ENCODE measurements at places on chromosomes 1 and 21.

- no peak for DNase-seq
These were observed 26.3 kb upstream of the DISP1 start for GRCh38 chr1:222788402-222789156.

DNA sequence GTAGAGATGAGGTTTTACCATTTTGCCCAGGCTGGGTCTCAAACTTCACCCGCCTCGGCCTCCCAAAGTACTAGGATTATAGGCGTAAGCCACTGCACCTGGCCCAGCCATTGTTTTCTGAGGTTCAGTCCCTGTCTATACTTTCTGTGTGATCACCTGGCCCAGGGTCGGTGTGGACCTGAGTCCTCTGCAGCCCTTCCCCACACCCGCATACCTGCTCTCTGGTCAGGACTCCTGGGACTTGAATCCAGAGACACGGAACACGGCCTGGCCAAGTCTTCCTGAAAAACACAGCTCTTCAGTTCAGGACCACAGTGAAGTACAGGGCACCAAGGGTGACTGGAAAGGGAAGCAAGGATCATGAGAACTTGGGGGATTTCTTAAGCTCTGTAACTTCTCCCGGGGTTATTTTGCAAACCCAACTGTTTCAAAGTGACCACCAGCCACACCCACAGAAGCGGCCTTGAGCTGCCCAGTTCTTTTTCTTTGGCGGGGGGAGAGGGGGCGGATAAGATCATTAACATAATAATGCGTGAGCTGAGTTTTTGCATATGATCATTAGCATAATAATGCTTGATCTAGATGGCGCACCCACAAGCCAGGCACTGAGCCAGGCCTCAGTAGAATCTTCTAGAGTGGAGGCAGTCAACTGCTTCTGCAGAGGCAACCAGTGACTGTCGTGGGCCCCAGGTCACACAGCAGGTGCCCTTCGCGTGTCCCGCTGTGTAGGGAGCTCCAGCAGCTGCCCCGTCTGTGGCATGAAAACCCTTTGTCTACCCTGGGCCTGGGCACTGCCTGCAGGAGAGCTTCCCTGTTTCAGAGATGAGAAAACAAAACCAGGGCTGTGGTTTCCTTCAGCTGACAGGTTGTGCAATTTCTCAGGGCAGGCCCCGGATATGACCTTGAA lies 1.7 kb upstream of the NADK start:
- DNase-seq: peak; percentile 53

DNA sequence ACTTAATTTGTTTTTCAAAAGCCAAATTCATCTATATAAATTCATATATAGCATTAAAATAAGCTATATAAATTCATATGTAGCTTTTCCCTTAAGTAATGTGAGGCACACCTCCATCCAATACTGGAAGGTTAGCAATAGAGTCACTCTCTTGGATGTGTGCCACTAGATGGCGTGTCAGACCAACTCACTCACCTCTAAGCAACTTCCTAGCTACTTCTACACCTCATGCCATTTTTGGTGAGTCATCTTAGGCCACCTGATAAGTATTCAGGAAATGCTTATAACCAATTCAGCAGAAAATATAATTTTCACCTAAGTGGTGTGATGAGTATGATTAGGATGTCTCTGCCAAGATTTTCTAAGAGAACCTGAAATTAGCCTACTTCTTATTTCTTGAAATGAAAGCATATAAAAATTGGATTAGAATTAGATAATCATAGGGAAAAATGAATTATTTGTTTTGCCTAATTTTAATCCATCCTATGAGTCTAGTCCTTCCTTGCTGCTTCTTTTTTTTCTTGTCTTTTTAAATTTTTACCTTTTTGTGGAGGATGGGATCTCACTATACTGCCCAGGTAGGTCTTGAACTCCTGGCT lies 34.4 kb upstream of the TADA1 start:
- peak; percentile 90 for DNase-seq

- DNase-seq: peak; percentile 84
These were observed 85.3 kb upstream of the ARHGAP29 start for GRCh38 chr1:94322696-94323095.

GRCh38 chr1:155077758-155078445 lies 735 bp upstream of the EFNA3 start:
- no peak for DNase-seq

All from NCI-H226 (cell line).